CD4-positive, alpha-beta T cell treated with Interferon alpha-2 for 1 hour (primary cell): ENCODE measurements at places on chromosomes 16 and 17.

DNA sequence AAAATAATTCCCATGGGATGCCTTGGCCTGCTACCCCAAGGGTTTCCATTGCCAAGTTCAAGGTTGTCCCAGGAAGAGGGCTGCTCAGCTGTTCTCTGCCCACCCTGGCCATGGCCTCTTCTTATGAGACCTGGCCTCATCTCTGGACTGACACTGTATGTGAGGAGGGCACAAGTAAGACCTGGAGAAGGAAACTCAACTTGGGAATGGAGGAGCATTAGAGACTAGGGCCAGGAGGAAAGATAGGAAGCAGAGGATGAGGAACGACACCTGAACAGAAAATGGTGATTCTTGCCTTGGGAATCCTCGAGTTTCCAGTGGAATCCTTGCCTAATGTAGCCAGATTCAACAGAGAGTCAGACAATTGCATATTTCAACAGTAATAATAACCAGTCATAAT lies 24.6 kb upstream of the GOSR2 start:
- DNase-seq = no peak

DNA sequence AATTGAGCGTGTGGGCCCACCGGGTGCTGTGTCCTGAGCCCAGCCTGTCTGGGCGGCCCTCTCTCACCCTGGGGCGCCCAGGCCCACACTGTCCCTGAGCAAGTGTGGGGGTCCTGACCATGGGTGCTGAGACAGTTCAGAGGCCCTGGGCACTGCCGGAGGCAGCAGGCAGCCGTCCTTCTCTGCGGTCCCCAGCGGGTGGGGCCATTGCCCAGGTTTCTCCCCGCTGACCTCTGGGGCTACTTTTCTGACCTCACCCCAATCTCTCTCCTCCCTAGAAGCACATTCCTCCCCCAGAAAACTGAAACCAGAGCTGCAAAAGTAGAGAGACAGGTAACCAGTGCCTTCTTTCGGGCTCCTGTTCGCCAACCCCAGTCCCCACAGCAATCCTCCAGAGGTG lies 36.0 kb upstream of the PVALEF start:
- DNase-seq = no peak

DNA sequence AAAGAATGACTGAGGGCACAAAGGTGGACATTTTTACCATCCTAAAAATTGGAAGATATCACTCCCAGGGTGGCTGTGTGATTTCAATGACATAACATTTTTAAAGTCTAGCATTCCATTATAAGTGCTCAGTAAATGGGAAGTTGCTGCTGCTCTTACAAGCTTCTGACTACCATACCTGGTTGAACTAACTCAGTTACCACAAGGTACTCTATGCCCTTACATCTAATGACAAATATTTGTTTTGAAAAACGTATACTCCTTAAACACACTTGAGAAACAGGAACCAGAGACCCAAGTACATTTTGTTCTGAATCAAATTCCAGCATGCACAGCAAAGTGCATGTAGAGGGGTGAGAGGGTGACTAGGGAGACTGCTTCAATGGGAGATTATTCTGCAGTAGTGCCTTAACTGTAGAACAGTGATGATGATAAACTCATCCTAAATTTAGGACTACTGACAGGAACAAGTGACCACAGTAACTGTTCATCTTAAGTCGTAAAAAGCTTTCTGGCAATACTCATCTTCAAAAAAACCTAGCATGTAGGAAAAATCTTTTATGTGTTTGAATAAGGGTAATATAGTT lies 83.5 kb downstream of the KANSL1 start:
- no peak for DNase-seq

DNA sequence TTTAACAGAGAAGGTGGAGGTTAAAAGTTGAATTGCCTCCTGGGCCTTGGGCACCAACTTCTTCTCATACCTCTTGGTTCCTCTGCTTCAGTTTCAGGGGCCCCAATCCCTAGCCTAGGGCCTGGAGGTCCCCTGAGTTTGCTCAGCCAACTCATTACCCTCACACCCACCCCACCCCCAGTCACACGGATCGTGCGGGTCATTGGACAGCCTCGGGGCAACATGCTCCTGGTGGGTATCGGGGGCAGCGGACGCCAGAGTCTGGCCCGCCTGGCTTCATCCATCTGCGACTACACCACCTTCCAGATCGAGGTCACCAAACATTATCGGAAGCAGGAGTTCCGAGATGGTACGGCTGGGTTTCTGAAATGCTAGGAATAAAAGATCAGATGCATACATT lies 36.0 kb upstream of the KDM6B start:
- no peak for DNase-seq

- no peak for DNase-seq
These were observed 3.3 kb downstream of the MT1H start for GRCh38 chr16:56672761-56673536.

DNA sequence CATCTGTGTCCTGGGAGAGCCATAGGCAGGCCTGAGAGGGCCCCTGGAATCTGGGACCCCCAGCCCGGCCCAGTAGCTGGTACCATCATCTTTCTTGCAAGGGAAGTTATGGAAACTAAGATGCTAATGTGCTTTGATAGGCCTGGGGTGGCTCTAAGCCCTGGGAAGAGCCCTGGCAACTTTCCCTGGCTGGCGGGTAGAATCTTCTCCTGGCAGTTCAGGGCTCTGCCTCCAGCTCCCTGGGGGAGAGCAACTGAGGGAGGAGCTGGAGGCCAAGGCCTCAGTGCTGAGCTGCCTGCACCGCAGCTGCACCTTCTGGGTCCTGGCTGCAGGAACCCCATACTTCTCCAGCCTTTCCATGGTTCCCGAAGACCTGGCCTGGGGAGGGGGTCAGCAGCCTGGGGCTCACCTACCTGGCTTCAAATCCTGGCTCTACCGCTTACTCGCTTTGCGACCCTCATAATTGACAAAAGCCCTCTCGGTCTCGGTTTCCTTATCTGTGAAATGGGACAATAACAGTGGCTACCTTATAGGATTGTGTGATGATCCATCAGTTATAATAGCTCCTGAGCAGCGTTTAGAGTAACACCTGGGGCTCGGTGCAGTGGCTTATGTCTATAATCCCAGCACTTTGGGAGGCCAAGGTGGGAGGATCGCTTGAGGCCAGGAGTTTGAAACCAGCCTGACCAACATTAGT lies 333.7 kb downstream of the SEC14L1 start:
- DNase-seq = no peak

GRCh38 chr16:89407925-89408300 lies 82.4 kb downstream of the ANKRD11 start:
- DNase-seq = no peak

- no peak for DNase-seq
These were observed at the start of gene GJC1 for GRCh38 chr17:44829523-44830358. Gene GJC1 (minus strand): TSS chr17:44830287. CDS start chr17:44805817, 24,470 bp downstream.

- no peak for DNase-seq
These were observed 7.9 kb downstream of the P2RX5 start for GRCh38 chr17:3688027-3688553.

- no peak for DNase-seq
These were observed 51.6 kb downstream of the PRMT7 start for GRCh38 chr16:68362262-68362913.

GRCh38 chr16:30087181-30087898 lies 4.4 kb downstream of the TBX6 start:
- DNase-seq = no peak

GRCh38 chr16:12146966-12147365 lies 170.4 kb downstream of the SNX29 start:
- DNase-seq = no peak

- no peak for DNase-seq
These were observed 8.3 kb upstream of the CDH15 start for GRCh38 chr16:89163297-89163696.

- DNase-seq = no peak
These were observed 1.3 kb downstream of the IGFALS start for GRCh38 chr16:1791943-1792812.

GRCh38 chr17:44065668-44066203 lies 735 bp downstream of the LSM12 start:
- DNase-seq = no peak

- no peak for DNase-seq
These were observed 29.2 kb downstream of the SOCS3 start for GRCh38 chr17:78330570-78331224.

GRCh38 chr16:53966821-53967571 lies 263.0 kb downstream of the FTO start:
- DNase-seq = no peak

DNA sequence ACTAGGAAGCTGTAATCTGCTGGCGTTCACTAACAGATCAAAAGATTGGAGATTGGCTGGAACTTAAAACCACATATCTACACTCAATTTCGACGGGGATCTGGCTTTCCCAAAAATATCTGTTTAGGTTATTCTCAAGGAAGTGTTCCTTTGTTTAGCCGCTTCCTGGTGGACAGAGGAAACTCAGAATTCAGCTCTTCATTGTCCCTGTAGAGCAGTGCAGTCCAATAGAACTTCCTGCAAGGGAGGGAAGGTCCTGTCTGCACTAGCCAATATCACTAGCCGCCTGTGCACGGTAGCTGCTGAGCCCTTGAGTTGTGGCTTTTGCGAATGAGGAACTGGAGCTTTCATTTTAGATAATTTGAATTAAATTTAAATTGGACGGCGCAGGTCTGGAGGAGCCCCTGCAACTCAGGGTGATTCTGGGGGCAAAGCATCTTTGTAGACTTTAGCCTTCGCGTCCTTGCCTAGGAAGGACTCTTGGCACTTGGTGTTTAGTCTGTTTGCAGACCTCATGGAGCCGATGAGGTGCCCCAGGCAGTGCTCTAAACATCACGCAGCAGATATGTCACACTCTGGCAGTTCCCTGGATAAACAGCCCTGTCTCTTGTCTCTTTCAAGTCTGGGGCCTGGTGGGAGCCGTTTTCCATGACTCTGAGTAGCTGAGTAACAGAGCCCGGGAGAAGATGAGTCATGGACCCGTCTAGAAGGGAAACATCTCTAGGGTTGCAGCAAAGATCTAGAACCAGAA lies 122.2 kb downstream of the CCDC182 start:
- DNase-seq = no peak

- no peak for DNase-seq
These were observed 34.6 kb downstream of the TBCD start for GRCh38 chr17:82786427-82786826.

DNA sequence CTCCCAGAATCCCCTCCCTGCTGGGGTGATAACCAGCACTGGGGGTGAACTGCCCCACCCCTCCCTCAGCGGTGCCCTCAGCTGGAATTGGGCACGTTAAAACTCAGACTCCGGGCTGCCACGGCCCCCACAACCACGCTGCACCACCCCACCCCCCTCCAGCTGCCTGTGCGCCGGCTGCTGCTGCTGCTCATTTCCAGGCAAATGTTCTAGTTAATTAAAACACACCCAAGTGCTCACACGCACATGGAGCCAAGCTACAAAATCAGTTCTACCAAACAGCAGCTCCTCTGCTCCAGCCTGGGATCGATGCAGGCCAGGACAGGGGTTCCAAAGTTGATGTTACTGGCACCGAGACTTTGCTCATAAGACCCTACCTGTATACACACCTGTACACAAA lies 180.5 kb downstream of the ZNF423 start:
- DNase-seq = no peak

GRCh38 chr16:74261068-74261467 lies 35.5 kb upstream of the PSMD7 start:
- no peak for DNase-seq

GRCh38 chr17:1347589-1348323 lies 52.3 kb downstream of the YWHAE start:
- no peak for DNase-seq

GRCh38 chr17:51734462-51734861 lies 424.1 kb downstream of the CA10 start:
- no peak for DNase-seq

DNA sequence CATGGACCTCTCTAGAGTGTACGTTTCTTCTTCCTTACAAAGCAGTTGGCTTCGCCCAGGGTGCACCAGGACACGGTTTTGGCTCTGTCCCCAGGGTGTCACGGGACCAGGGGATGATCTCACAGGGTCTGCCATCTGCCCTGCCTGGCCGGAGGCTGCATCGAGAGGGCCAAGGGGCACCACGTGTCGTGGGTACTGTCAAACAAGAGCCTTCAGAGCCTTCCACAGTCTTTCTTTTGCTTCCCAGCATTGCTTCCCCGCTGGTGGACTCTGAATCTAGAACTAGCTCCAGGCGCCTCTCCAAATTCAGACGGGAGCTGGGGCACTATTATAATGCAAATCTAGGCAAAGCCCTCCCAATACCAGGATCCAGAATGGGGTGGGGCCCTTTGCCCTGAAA lies 47.9 kb downstream of the MAPT start:
- DNase-seq = no peak

GRCh38 chr16:53080345-53081031 lies 25.7 kb downstream of the CHD9 start:
- DNase-seq = no peak

GRCh38 chr17:59435238-59435637 lies 103.8 kb downstream of the YPEL2 start:
- DNase-seq = no peak

- no peak for DNase-seq
These were observed 178.5 kb downstream of the MAF start for GRCh38 chr16:79422064-79422463.

- no peak for DNase-seq
These were observed 24.2 kb downstream of the RDM1 start for GRCh38 chr17:35906191-35906925.

DNA sequence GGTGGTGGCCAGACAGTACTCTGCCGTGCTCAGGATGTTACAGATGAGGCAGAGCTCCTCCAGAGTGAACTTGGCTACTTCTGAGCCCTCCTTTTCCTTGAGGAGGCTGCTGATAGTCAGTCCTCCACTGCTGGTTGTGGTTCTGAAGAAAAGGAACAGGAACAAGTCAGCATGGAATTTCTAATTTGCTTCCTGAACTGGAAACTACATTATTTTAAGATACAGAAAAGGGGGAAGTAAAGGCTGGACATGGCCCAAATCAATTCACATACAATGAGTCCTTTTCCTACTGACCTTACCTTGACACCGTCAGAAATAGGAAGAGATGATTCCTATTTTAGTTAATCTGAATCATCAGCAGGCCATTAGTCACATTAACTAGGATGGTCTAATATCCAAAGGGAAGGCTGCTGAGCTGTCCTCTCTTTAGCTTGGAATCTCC lies 154.2 kb downstream of the VPS53 start:
- no peak for DNase-seq

GRCh38 chr17:15323131-15323530 lies 18.3 kb downstream of the TEKT3 start:
- DNase-seq = no peak

DNA sequence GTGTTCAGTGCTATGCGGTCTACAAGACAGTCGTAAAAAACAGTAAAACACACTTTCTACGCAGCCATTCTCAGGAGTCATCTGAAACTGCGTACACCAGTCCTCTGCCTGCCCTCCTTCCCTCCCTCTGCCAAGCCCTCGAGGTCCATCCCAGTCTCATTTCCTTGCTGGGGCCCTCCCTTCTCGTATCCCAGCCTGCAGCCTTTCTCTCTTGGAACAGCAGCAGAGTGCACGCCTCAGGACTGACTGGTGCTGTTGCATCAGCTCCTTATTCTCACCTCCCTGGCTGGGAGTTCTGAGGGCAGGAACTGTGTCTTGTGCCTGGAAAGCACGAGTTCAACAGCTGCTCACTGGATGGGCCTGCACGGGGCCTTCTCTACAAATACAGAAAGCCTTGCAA lies 12.5 kb downstream of the FAHD1 start:
- no peak for DNase-seq

- no peak for DNase-seq
These were observed 29.7 kb downstream of the KDM8 start for GRCh38 chr16:27232901-27233625.
